ENCODE measurements at places on chromosomes 6 and 20.

DNA sequence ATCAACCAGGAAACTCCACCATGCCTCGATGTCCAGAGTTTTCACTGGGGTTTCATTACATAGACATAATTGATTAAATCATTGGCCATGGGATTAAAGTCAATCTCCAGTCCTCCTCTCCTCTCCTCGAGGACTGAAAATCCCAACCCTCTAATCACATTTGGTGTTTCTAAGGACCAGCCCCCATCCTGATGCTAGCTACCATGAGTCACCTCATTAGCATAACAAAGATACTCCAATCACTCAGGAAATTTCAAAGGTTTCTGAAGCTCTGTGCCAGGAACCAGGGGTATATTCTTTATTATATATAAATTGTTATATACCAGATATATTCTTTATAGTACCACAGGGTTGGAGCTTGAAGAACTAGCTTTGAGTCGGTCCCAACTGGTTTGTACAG, 212.9 kb upstream of the PRND start:
- no peak for DNase-seq

DNA sequence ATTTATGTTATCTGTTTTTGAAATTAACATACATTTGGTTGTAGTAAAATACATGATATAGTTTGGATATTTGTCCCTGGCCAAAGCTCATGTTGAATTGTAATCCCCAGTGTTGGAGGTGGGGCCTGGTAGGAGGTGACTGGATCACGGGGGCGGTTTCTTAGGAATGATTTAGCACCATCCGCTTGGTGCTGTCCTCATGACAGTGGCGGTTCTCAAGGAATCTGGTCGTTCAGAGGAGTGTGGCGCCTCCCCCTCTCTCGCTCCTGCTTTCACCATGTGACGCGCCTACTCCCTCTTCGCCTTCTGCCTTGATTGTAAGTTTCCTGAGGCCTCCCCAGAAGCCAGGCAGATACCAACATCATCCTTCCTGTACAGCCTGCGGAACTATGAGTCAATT, 29.0 kb downstream of the CTCFL start:
- no peak for DNase-seq

DNA sequence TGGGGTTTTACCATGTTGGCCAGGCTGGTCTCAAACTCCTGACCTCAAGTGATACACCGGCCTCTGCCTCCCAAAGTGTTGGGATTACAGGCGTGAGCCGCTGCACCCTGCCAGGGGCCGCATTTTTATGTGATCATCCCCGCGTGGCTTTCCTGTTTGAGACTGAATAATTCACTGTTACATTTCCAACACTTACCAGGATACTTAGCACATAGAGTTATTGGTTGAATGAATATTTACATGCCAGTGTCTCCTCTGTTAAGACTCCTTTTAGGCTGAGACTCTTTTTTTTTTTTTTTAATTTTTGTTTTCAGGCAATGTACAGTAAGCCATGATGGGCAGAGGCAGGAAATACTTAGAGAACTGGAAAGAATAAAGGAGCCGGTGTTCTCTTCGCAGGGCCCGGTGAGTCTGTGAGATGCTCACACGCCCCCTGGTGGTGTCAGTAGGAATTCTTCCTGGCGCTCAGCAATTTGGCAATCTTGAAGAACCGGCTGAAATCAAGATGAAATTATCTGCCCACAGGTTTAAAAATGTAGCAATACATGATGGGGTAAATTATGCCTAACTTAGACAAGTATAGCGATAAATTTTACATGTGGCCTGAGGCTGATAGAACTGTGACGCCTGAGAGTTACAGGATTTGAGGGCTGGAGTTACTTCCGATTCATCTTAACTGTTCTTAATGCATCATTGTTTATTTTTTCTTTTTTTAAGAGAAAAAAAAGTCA, 7.6 kb upstream of the RNF114 start:
- DNase-seq, result peak; percentile 86

- no peak for DNase-seq
Observed at GRCh38 chr20:24862606-24863005, 86.5 kb upstream of the CST7 start.

DNA sequence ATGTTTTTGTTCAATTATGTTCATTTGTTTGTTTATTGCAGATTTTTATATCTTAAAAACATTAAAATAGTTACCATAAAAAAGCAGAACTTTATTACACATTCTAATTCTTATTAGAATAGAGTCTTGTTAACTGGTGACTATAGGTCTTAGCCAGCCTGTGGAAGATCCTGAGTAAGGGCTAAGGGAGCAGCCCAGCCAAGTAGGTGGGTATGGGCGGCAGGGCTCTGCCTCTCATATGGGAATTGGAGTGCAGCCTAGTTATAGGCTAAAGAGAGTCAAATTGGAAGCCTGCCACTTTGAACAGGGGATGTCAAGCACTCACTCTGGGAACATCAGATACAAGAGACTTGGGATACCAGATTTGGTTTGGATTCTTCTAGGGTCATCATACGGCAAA, 10.5 kb upstream of the HSF2 start:
- no peak for DNase-seq

GRCh38 chr6:87277123-87277522, 45.3 kb upstream of the SMIM8 start:
- DNase-seq, result no peak

DNA sequence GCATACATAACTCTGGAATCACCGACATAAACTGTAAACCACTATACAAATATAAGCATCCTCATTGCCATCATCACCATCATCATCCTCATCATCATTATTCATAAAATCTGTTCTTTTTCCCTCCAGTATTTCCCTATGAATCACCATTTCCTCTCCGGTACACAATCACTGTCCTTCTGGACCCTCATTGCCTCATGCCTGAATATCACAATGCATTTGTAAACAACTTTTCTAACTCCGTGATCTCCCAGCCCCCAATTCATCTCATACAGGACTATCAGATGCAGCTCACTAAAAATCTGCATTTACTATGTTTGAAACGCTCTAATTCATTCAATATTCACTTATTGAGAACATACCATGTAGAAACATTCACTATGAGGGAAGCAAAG, 339.7 kb downstream of the TBC1D32 start:
- no peak for DNase-seq

DNA sequence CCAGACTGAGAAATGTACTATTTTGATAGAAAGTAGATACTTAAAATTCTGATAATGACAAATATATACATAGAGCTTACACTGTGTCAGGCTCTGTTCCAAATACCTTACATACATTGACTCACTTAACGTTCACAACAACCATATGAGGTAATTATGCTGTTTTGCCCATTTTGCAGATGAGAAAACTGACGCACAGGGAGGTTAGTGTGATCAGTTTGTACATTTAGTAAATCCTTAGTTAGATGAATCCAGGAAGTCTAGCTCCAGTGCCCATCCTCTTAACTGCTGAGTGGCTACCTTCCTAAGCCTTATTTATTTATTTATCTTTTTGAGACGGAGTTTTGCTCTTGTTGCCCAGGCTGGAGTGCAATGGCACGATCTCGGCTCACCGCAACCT, 23.3 kb upstream of the GTF3C6 start:
- no peak for DNase-seq

DNA sequence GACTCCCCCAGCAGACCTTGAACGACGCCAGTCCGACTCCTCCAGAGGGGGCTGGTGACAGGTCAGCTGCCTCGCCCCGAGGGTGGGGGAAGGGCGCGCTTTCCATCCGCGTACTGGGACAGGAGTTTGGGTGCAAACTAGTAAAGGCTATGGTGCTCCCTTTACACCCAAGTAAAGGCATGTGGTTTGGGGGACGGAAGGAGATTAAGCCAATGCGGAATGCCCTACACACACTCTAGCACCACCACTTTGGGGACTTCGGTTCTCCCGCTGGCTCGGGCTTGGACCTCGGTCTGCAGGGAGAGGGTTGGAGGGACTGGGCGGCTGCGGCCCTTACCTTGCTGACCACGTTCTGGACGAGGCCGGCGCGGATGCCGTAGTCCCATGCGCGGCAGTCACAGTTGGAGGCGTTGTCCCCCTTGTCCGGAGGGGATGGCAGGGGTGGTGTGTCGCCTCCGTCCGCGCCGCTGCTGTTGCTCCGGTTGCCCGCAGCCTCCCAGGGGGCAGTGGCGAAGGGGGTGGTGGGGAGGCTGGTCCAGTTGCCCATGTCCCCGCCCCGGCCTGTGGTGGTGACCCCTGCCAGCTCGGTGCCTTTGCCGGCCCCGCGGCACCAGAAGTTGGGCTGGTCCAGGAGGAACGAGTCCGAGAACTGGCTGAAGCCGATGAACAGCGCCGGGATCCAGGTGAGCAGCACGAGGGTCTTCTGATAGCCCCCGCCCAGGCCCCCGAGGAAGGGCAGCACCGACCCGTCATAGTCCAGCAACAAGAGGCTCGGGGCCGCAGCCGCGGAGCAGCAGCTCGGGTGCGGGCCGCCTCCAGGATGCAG, 1.1 kb downstream of the SLC22A23 start:
- DNase-seq, result no peak

DNA sequence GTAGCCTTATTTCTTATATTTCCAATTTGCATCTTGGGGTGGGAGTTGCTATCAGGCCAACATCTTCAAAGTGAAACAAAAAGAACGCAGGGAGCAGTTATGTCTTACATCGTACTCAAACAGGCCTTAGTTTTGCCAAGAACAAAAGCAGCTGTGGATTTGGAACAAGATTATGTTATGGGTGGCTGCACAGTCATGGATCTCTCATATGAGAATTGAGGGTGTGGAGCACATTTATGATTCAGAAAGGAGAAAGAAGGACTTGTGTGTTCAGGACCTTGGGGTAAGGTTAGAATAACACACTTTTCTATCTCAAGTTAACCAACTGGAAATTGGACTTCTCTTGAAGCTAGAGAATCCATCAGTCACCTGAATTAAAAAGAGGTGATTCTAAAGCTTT, 259.9 kb downstream of the FOXA2 start:
- DNase-seq, result no peak

GRCh38 chr6:132624175-132624574, at the start of gene TAAR2:
Gene TAAR2, minus strand, starts transcription at chr6:132624275. Its CDS starts 0 bp downstream, at chr6:132624275.
- DNase-seq, result no peak

- DNase-seq, result no peak
Observed at GRCh38 chr6:158591134-158591809, 31.4 kb downstream of the TMEM181 start.

DNA sequence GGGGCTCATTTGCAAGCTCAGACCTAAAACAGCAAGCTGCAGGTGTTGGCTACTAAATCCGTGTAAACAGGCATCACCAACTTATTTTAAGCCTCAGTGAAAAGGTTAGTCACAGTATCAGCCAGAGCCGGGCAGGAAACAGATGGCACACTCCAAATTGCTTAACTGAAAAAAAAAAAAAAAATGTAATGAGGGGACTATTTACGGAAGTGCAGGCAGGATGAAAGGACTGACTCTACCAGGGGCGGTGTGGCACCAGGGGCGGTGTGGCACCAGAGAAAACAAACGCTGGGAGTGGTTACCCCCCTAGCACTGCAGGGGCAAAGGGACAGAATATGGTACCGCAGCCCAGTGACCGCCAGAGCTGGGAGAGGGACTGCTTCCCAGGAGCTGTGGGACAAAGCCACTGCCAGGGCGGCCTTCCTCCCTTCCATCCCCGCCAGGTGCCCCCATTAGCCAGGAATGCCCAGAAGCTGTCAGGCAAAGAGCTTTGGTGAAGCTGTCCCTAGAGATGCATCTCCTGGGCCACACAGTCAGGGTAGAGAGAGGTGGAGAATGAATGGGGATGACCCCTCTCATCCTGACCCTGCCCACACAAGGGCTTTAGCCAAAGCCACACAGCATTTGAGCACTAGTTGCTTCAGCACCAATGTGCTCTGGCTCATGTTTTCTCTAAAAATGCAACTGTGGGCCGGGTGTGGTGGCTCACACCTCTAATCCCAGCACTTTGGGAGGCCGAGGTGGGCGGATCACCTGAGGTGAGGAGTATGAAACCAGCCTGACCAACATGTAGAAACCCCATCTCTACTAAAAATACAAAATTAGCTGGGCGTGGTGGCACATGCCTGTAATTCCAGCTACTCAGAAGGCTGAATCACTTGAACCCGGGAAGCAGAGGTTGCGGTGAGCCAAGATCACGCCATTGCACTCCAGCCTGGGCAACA, 39.6 kb upstream of the GFOD1 start:
- DNase-seq, result peak; percentile 88

GRCh38 chr20:50758992-50759391, 27.6 kb downstream of the PARD6B start:
- DNase-seq, result no peak

- DNase-seq, result no peak
Observed at GRCh38 chr20:11813106-11813890, 104.4 kb upstream of the BTBD3 start.

GRCh38 chr20:37777988-37778659, 84.3 kb downstream of the CTNNBL1 start:
- no peak for DNase-seq

GRCh38 chr6:122360809-122361208, 38.6 kb upstream of the HSF2 start:
- DNase-seq, result no peak

DNA sequence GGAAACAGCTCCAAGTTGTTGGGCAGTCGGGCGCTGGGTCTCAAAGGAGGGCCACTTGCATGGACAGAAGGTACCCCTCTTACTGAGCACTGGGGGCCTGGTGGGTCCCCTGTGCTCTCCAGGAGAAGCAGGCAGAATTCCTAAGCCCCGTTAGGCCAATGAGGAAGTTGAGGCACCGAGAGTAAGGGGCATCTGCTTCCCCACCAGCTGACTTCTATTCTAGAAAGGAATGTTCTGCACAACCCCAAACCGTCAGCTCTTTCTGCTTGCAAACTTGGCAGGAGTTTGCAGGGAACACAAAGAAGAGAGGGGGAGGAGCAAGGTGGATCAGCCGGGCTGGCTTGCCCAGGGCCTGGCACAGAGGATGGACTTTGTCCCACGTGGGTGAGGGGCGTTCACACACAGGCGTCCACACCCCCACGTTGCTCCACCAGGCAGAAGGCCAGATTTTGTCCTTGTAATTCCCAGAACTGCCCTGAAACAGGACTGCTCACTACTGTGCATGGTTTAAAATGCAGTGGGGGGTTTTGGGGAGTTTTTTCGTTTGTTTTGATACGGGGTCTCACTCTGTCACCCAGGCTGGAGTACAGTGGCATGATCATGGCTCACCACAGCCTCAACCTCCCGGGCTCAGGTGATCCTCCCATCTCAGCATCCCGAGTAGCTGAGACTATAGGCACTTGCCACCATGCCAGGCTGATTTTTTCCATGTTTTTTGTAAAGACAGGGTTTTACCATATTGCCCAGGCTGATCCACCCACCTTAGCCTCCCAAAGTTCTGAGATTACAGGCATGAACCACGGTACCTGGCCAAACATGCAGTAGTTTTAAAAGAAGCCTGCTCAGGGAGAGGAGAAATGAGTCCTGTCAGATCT, 93.3 kb downstream of the SNX5 start:
- no peak for DNase-seq
